Camera-type eye (tissue), 1 donor: ENCODE measurements at places on chromosomes 1 and 21. TPM values are rescaled to one million over a fixed set of nuclear protein-coding genes. Genes with fewer than 3 reads are reported as not detected.

EDARADD gene
- 2.9 TPM for total RNA-seq

NDUFS5 gene
- total RNA-seq, result 223 TPM

GJA8 gene
- 40.3 TPM for total RNA-seq

ASH1L gene
- 88.0 TPM for total RNA-seq

IVL gene
- total RNA-seq, result 0.44 TPM

KCNE2 gene
- total RNA-seq, result not detected

CHD5 gene
- total RNA-seq, result 10.1 TPM

LMX1A gene
- 9.6 TPM for total RNA-seq

LIN28A gene
- not detected for total RNA-seq

PLA2G5 gene
- total RNA-seq, result 2.4 TPM

RAB42 gene
- total RNA-seq, result 7.8 TPM

RAB7B gene
- total RNA-seq, result 5.3 TPM
